NCI-H1092 (cell line): ENCODE measurements at places on chromosomes 1 and 21.

DNA sequence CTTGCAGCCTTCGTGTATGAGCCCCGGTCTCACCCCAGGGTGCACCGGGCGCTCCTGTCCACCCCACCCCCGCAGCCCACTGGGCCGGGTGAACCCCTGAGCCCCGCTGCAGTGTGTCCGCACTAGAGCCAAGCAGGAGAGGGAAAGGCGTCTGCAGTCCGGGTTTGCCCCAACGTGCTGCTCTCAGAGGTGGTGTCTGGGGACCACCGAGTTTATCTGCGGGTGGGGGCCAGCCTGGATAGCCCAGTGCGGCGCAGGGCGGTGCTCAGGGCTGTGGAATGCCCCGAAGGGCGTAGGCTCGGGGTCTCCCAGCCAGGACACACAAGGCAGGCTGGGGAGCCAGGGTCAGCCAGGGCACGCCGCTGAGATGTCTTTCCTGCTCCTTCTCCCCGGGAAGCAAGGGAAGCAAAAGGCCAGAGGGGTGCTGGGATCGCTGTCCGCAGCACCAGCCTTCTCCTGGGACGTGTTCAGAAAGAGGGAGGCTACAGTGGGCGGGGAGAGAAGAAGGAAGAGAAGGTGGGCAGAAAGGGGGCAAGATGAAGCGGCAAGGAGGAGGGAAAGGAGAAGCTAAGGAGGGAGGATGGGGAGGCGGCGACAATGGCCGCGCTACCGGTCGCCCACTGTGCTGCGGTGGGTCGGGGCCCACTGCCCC lies 56.6 kb downstream of the MAB21L3 start:
- no peak for DNase-seq

DNA sequence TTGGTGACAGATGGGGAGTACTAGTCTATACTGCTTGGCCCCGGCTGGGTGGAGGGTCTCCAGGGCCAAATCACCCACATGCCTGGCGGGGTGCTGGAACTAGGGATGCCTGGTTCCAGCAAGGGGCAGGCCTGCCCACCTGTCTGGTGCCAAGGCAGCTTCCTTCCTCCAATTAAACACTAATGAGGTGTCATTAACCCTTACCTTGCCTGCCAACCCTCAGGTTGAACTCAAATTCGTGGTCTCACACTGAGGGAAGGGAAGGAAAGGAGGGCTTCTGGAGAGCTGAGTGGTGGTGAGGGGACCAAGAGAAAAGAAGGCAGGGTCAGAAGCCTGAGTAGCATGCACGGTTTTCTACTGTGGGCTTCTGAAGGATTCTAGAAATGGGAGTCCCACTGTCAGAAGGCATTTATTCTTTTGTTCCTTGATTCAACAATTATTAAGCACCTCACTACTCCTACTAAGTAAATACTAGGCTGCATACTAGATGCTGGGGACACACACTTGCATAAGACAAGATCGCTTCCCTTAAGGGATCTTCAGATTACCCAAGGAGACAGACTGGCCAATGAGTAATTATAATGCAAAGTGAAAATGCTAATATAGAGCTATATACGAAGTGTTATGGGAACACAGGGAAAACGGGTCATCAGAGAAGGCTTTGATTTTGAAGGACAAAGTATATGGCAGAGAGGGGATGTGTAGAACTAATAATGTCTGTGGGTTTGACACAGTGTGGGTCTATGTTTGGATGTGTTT lies 5.9 kb upstream of the EFNA3 start:
- DNase-seq, result no peak

DNA sequence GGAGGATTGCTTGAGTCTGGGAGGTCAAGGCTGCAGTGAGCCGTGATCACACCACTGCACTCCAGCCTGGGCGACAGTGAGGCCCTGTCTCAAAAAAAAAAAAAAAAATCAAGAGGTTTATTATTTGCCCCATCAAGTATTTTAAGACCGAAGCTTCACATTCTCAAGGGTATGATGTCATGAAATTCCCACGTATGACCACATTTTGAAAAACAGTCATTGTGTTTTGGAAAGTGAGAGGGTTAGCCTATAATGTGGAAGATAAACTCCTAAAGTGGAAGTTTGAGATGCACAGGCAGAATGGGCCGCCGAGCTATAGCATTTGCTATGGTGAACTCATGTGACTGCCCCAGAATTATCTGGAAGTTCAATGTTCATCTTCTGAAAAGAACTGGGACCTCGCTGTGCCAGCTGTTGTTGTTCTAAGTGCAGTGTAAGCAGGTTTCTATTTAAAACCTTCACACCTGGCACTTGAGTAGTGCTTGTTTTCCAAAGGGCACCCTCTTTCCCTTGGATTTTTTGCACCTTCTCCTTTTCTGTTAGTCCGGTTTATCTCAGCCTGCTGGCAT lies 96.9 kb upstream of the SLC25A33 start:
- DNase-seq, result no peak

- no peak for DNase-seq
Measured at GRCh38 chr1:230661976-230662375, 19.7 kb downstream of the COG2 start.

GRCh38 chr1:182337736-182338571 lies 53.6 kb downstream of the GLUL start:
- peak; percentile 12 for DNase-seq

DNA sequence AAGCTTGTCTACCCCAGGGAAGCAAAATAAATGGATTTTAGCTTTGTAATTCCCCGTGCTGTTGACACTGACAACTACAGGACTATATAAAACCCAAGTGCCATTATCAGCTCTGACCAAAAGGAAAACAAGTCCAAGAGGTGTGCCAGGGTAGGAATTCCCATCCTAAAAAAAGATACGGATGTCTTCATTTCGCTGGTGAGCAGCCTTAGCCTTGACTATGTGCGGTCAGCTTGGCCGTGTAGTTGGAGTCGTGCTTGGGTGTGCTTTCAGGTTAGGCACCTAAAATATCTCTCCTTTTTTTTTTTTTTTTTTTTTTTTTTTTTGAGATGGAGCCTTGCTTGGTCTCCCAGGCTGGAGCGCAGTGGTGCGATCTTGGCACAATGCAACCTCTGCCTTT lies 28.9 kb upstream of the ACTN2 start:
- DNase-seq, result no peak

GRCh38 chr1:167695756-167696561 lies 25.8 kb upstream of the MPZL1 start:
- no peak for DNase-seq

DNA sequence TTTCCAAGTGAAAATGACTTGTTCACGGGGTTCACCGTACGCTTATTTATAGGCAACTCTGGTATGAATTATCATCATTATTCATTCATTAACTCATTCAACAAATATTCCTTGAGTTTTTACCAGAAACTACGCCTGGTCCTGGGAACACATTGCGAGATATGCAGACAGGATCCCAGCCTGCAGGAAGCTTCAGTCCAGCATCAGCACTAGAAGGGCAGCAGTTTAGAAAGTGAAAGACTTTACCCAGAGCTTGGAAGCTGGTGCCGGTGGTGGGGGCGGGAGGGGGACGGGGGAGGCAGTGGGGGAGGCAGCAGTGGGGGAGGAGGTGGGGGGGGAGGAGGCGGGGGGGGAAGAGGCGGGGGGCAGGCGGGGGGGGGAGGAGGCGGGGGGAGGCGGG lies 55.9 kb downstream of the SETD4 start:
- DNase-seq, result no peak

DNA sequence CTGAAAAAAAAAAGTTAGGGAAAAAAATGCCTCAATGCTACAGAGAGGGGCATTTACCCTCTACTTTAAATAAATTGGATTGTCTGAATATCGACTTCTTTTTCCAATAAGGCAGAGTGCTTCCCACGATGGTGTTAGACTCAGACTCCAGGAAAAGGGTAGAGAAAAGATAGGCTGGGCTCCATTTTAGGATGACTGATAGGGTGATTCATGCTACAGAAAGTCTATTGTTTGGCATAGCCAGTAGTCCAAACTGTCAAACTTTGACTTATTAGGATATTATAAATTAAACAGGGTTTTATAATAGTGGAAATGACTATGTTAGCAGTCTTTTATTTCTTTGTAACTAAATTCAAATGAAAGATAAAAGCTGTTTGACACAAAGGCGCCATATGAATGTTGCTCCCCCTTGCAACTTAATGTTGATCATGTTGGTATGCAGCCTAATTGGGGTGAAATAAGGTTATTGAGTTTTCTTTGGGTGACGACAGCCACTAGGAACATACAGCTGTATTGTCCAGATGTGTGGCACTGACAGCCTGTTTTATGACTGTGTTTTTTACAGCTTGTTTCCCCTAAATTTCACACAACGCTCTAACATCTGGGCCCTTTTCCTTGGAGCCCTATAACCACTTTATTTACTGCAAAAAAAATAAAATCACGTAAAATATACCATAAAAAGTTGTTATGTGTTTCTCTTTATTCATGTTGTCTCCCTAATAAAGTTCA lies 69.3 kb downstream of the SPAG17 start:
- no peak for DNase-seq

GRCh38 chr1:58888833-58889232 lies 105.0 kb upstream of the JUN start:
- no peak for DNase-seq

- no peak for DNase-seq
Measured at GRCh38 chr1:177944016-177944949, 25.6 kb downstream of the SEC16B start.

DNA sequence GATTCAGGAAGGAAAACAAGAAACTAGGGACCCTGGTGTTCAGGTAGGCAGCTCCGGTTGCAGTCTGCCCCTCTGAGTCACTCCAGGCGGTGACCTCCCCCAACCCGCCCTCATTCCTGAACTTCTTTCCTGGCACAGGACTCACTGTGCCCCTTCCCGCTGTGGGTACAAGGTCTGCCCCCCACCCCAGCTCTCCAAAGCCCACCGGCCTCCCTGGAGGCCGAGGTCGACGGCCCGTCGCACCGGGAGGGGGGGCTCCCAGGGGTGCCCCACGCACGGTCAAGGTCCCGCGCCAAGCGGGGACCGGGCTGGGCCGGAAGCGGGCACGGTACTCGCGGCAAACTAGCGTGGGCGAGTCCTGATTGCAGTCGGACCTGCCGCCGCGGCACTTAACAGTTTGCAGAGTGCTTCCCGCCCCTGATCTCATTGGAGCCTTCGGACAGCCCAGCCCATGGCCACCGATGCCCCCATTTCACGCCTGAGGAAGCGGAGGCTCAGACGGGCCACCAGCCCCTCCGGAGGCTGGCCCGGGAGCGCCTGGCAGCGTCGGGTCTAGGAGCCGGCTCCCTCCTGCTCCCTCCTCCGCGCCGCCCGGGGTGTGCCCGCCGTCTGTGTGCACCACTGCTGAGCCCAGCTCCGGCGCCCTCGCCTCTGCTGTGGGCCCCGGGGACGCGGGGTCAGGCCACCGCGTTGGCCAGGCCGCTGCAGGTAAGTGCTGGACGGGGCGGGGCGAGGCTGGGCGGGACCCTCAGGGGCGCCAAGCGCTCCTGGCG lies at the start of gene GJB3:
TSS of gene GJB3 (plus strand) at position 144 of the 773 bp plus-strand sequence. CDS start 3,549 bp downstream, outside the sequence.
- no peak for DNase-seq

GRCh38 chr1:68782890-68783289 lies 286.0 kb upstream of the DEPDC1 start:
- DNase-seq, result no peak

DNA sequence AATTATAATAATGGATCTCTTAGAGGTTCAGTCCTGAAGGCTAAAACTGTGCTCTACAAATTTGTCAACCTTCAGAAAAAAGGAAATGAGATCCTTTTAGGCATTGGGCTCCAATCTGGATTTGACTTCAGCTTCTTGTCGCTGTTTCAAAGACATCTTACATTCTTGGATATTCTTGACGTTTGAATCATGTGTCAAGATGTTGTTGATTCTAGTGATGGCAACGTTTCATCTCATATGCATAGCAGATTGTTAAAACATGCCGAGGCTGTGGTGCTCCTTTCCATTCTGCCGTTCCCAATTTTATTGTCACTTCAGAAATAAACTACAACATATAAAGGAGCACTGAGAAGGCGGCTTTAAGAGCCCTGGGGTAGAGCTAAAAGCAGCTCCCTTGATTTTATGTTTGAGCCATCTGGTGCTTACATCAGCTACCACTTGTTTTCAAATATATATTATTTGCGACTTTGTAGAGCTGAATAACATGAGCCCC lies 467.6 kb upstream of the ZRANB2 start:
- no peak for DNase-seq

DNA sequence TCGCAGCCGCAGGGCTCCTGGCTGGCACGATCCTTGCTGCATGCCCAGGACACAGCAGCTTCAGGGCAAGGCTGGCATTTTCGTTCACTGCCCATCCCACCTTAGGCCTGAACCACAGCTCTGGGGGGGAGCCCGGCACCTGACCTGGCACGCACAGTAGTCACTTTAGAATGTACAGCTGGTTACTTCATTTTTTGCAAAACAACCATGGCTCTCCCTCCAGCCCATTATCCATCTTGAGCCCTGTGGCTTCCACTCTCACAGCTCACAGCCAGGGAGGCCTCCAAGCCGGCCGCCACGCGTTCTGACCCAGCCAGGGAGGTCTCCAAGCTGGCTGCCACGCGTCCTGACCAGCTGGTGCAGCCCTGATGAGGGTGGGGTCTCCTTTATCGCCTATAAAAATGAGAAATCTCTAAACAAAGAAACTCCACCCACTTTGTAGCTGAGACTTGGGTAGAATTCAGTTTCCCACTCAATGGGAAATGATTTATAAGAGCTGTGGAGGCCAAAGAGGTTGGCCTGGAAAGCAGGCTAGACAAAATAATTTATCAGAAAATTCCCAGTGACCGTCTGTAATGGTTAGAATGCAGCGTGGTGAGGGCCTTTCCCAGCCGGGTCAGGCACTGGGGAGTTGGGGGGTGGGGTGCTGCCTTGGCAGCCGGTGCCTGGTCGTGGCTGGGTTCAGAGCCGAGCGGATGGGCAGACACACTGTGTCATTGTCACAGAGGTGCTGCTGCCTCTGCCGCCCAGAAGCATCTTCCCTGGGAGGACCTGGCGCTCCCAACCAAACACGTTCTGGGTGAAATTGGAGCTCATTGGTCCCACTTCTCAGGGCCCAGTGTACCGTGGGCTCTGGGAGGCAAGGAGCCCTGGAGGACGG lies 54.6 kb upstream of the ACTRT2 start:
- DNase-seq, result no peak

DNA sequence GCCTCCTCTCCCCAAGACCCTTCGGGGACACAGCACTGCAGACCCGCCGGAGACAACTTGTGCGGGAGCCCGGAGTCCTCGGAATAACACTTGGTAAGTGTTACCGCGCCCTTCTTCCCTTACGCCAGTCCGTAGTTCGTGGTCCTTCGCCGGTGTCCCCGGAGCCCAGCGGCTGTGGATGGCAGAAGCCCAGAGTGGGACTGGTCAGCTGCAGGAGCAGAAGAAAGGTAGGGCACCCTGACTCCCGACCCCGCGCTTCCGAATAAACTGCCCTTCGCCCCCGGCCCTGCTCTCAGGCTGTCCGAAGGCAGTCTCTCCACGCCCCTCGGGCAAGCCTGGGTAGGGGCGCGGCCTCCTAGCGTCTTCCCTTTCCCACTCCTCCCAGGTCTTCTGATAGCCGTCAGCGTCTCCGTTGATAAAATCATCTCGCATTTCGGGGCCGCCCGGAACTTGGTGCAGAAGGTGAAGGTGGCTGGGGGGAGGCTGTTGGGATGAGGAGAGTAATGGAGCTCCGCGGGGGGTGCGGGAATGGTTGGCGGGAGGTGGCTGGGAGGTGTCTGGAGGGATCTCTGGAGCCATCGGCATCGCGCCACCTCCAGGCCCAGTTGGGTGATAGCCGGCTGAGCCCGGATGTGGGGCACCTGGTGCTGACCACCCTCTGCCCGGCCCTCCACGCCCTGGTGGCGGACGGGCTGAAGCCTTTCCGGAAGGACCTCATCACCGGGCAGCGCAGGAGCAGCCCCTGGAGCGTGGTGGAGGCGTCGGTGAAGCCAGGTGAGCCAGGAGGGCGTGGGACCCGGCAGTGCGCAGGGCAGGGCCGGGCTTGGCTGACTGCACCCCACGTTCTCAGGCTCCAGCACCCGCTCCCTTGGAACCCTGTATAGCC lies 4.3 kb downstream of the RUSC1 start:
- peak; percentile 39 for DNase-seq
